Stimulated activated CD4-positive, alpha-beta T cell treated with anti-CD3 and anti-CD28 coated beads, TNF-alpha, amount 100 ng/mL, for 1 hour (primary cell): ENCODE measurements at places on chromosomes 4 and X.

GRCh38 chr4:24607334-24607733, 23.0 kb upstream of the DHX15 start:
- DNase-seq = no peak

DNA sequence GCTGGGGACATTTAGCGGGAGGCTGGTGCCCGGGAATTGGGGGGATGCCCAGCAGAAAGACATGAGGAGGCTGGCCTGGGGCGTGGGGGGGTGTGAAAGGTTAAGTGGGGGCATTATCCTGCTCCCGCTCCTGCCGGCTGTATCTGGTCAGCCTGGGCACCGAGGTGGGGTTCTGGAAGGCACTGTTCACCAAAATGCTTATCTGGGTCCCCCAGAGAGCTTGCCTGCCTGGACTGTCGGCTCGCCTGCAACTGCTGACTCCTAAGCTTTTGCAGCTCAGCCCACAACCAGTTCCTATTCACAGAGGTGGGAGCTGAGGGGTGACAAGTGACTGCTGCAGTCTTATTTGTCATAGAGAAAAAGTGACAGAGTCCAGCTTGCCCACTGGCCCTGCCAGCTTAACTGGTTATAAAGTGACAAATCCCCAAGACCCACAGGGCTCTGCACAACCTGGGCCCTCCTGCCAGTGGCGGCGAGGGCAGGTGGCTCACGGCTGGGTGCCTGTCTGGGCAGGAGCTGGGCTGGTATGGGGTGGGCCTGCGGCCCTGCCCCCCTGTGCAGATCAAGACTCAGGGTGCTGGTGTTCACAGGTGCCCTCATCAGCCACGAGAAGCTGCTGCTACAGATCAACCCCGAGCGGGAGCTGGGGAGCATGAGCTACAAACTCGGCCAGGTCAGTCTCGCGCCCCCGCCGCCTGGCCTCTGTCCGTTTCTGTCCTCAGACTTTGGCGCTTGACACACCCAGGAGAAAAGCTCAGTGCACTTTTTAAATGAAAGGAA, 23.7 kb upstream of the MSANTD1 start:
- DNase-seq = no peak

GRCh38 chr4:163991298-163991865, 496.9 kb downstream of the TMA16 start:
- DNase-seq = no peak

- no peak for DNase-seq
Observed at GRCh38 chr4:77938560-77938959, 75.9 kb downstream of the MRPL1 start.

DNA sequence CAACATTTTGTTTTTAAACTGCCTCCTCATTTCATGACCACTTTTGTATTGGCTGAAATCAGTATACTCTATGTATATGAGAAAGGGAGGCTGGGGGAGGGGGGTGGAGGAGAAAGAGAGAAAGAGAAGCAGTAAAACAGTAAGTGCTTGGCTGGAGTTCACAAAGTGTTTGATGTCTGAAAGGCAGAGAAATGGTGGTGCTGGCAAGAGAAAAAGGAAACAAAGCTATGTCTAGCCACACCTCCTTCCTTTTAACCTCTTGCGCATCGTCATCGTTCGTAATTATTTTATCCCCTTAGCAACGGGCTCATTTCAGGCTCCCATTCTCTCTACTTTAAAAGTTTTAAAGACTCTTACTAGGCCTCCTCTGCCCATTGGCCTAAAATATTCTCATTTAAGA, 25.6 kb downstream of the RPA4 start:
- DNase-seq = no peak

DNA sequence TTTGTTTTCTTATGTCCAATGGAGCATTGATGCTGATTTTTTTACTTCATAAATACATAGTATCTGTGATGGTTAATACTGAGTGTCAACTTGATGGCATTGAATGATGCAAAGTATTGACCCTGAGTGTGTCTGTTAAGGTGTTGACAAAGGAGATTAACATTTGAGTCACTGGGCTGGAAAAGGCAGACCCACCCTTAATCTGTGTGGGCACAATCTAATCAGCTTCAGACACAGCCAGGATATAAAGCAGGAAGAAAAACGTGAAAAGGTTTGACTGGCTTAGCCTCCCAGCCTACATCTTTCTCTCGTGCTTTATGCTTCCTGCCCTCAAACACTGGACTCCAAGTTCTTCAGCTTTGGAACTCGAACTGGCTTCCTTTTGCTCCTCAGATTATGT, 230.6 kb upstream of the SPRY1 start:
- no peak for DNase-seq
